ENCODE measurements at places on chromosomes 1 and 21. TPM values are rescaled to one million over a fixed set of nuclear protein-coding genes. Genes with fewer than 3 reads are reported as not detected.

DNA sequence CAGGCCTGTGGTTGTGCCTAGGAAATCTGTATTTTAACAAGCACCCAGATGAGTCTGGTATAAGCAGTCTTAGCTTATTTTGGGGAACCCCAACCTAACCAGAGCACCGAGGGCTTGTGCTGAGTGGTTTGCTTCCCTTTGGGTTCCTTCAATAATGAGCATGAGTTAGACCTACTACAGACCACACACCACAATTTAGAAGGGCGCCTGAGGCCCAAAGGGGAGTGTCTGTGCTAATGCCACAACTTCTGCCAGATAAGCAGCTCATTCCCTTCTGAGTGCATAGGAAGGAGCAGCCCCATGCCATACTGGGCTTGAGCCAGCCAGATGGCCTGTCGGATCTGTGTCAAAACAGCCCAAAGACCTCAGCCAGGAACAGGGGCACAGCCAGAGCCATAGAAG, 15.4 kb upstream of the LSS start:
- no peak for DNase-seq

TAS1R3 gene
- total RNA-seq = 3.1 TPM

DNA sequence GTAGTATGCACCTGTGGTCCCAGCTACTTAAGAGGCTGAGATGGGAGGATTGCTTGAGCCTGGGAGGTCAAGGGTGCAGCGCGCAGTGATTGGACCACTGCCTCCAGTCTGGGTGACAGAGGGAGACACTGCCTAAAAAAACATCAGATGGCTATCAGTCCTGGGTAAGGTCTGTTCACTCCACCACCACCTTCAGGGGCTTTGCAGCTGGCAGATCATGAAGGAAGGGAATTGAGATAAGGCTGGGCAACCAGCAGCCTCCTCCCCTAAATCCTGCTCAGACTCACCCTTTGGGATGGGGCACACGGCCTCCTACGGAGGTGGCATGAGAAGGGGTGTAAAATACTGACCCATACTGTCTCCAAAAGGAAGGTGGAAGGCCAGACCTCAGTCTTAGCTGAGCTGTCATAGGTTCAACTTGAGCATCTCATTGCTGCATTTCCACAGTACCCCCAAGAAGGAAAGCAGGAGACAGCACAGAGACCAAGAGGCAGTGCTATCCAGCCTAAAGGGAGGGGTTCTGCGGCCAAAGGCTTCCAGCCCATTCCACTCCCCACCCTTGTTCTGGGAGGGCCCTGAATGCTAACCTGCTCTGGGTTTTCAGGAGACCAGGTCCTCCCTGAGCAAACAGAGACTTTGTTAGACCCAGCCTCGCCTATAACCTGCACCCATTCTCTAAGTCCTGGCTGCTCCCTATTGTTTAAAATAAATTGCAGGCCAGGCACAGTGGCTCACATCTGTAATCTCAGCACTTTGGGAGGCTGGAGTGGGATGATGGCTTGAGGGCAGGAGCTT, 13.7 kb downstream of the SLC45A3 start:
- DNase-seq = no peak

CELA2B gene
- total RNA-seq = not detected

DNA sequence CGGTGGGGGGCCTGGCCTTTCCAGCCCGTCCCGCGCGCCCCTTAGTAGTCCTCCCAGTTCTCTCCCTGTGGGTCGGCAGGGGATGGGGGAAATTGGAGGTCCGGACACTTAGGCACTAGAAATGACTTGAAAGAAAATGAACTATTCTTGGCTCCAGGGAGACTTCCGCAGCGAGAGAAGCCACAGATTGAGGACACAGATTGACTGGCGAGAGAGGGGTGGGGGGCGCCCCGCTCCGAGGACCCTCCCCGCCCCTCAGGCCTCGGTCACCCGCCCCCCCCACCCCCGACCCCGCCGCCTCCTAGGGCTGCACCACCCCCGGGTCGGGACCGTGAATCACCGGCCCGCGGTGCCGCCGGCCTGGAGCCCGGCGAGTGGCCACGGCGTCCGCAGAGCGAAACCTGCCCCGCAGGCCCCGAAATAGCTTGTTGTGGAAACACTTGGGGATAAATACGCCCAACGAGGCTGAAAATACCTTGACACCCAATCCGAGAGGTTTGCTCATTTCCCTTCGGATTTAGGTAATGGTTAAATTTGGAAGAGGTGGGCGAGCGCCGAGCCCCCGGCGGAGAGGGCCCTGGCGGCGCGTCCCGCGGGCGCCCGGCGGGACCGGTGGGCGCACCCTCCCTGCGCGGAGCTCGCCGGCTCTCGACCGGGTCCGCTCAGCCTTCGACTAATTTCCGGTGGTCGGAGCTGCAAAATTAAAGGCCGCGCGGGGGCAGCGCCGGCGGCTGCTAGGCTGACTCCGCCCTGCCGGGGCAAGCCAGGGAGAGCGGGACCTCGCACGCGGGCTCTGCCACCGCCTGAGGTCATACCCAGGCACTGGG, at the start of gene GFI1:
Gene GFI1 (minus strand): TSS at position 675 of the 827 bp plus-strand sequence. CDS start 3,438 bp downstream, outside the sequence.
- DNase-seq = peak; percentile 73

DNA sequence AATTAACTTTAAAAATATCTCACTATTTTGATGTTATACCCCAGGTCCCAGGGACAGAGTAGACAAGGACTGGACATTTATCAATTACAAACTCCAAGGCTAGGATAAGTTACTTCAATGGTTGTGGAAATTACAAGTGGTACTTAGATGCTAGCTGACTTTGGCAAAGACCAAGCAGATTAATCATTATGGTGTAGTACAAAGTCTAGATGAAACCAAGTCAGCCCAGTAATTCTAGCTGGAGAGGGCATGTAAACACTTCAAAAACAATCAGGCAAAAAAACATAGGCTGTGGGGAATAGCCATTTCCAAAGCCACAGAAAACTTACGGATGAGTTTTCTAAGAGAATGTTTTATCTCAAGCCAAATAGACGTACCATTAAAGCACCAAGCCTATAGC, 124.5 kb downstream of the TSEN15 start:
- DNase-seq = no peak

DNA sequence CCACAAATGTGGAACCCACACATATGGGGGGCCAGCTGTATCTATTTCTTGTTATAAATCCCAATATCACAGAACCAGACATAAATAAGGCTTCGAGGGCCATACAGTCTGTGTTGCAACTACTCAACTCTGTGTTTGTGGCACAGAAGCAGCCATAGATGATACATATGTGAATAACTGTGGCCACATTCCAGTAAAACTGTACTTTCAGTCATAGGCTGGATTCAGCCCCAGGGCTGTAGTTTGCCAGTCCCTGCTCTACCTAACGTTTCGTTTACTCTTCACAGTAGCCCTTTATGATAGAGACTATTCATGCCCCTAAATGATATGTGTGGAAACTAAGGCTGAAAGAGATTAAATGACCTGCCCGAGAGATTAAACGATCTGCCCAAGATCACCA, 48.7 kb downstream of the FHAD1 start:
- DNase-seq = no peak

DNA sequence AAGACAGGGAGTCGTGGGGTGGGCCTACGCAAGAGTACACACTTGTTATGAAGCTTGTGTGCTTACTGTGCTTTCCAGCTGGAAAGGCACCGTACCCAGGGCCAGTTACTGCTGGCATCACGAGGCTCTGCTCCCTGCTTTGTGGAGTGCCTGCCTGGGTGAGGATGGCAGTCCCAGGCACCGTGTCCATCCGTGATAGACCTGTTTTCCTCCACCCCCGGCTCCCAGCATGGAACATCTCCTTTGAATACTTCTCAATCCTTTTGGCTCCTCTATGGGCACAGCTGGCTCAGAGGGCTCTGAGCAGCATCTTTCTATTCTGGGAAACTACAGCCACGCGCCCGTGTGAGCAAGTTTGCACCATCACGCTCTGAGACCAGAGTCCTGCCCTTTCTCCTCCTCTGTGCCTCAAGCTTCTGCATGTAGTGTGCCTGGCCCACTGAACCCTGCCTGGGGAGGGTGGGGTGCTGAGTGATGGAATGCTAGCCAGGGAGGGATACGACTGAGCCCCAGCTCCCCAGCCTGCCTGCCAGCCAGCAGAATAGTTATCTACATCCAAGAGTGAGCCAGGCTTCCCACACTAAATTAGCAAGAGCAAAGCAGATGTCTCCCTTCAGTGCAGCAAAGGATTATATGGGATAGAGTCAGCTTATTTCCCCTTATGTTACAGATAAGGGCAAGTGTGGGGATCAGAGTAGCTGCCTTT, 7.1 kb upstream of the TNR start:
- no peak for DNase-seq

KCNJ9 gene
- not detected for total RNA-seq

DNA sequence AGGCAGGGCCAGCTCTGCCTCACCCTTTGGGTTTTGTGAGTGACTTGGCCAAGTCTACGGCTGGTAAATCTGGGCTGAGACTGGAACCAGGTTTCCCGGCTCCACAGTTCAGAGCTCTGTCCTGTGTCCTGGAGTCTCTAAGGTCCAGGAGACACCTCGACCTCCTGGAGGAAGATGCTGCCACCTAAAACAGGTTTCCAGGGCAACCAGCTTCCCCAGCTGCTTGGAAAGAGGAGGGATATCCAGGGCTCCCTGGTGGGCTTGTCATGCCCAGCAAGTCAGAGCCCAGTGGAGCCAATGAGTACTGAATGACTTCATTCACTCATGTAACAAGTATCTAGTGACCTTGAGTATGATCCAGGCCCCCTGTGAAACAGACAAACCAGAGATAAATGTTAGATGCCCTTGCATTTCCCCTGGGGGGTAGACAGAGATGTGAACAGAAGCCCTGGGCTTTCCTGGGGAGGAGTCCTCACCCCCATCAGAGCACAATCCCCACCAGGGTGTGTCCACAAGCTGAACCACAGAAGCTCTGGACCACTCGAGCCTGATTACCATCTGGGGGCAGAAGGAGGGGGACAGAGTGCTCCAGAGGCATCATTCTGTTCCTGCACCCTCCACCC, 181.2 kb upstream of the RAB4A start:
- DNase-seq = no peak

DNA sequence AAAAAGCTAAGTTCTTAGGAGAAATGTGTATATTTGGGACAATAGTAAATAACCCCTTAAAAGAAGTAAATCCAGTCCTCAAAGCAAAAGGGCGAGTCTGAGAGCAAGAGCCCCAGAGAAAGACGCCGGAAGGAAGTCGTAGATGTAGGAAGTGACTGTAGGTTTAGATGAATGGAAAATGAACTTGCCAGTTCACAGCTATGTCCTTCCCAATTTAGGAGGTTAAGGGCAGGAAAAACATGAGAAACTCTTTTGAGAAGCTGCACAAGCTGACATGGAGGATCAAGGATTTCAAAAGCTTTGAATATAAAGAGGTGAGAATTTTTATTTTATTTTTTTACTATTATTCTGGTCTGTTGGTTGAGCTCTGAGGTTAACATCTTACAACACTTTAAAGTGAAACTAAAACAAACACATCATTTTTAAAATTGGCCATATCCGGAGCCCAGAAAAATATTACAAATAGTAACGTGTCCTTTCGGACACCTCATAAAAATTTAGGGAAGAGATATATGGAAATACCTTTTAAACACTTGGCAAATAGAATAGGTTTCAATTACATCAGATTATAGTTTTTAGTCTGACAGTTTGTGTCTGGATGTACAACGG, 1178.6 kb downstream of the MRPL39 start:
- peak; percentile 33 for DNase-seq

DNA sequence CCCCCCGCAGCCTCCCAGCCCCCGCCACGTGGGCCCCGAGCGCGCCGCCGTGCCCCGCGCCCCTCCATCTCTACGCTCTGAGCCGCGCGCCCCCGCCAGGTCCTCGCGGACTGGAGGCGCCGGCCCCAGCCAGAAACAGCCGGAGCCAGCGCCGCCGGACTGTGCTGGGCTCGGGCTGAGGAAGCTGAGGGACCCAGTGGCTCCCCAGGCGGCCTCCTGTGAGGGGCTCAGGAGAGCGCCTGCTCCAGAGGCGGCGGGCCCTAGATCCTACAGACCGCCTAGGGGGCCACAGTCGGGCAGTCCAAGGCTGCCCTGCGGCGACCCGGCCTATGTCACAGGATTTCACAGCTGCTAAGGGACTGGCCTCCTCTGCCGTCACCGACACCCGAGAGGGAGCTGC, 82.1 kb downstream of the NENF start:
- DNase-seq = no peak

- DNase-seq = no peak
These were observed 96.4 kb downstream of the OBSCN start for GRCh38 chr1:228304225-228304624.

DNA sequence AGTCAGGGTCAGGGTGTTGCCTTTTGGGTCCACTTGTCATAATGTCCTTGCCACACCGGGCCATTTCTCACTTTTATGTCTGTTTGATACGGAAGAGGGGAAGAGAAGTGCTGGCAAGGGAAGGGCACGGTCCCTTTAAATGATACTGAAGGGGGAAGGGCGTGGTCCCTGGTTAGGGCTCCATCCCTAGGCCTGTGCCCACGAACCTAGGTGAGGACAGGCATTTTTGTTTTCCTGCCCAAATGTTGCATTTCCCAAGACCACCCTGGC, 25.2 kb downstream of the B3GALT5 start:
- no peak for DNase-seq

- no peak for DNase-seq
These were observed 8.4 kb upstream of the PIGR start for GRCh38 chr1:206954459-206955342.

DNA sequence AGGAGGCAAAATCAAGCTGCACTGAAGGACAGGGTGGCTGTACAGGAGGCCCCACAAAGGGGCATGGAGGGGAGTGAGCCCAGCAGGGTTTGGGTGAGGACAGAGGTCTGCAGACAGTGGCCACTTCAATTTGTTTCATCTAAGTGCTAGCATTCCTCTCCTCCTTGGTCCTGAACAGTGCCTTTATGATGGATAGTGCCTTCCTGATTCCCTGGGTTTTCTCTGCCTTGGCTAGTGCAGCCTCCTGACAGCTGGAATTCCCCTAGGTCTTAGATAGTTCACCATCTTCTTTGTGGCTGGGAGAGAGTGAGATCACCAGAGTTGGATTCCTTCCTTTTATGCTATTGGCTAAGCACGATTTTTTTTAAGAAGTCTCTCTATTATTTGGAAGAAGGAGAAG, 3.8 kb upstream of the HPCAL4 start:
- DNase-seq = no peak

- DNase-seq = no peak
These were observed 15.0 kb upstream of the LRP8 start for GRCh38 chr1:53342735-53343470.

GRCh38 chr21:41684381-41685245, 82.2 kb downstream of the RIPK4 start:
- no peak for DNase-seq
